ENCODE measurements at places on chromosomes 4 and X.

- peak; percentile 62 for ATAC-seq
Measured at GRCh38 chr4:3703677-3704521, 62.3 kb upstream of the ADRA2C start.

- no peak for ATAC-seq
Measured at GRCh38 chrX:71365356-71365874, 742 bp upstream of the TAF1 start.

DNA sequence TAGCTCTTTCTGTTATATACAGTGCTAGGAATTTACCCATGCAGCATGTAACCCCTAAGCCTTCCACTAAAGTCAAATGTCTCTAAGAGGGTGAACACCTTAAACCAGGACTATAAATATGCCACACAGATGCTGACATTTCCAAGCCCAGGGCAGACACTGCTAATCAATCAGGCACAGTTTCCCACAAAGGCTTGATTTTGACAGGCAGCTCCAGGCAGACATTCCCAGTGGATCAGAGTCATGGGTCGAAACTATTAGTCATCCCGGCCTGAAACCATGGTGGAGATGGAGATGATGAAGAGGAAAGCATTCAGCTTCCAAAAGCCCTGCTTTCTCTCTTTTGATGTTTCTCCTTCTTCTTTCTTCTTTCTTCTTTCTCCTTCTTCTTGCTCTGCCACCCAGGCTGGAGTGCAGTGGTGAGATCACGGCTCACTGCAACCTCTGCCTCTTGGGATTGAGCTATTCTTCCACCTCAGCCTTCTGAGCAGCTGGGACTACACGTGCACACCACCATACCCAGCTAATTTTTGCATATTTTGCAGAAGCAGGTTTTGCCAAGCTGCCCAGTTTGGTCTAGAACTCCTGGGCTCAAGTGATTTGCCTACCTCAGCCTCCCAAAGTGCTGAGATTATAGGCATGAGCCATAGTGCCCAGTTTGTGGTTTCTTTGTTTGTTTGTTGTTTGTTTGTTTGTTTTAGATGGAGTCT lies 21.0 kb upstream of the SORCS2 start:
- ATAC-seq: peak; percentile 54

- no peak for ATAC-seq
Measured at GRCh38 chr4:16812041-16812440, 86.4 kb downstream of the LDB2 start.

DNA sequence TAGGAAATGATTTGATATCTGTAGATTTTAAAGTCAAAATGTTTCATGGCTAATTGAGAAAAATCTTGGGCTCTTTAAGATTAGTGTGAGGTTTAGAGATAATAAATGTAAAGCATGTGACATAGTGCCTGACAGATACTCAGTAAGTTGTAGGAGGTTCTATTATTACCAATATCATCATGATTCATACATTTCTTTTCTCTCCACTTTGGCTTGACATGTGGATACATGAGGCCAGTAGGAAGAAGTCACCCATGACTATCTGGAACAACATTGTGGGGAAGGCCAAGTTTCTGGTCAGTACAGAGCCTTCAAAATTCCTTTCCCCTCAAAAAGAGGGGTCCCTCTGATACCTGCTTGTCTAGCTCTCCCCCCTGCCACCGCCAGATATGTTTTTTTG lies 91.2 kb upstream of the SORBS2 start:
- no peak for ATAC-seq

- ATAC-seq: no peak
Measured at GRCh38 chrX:68579810-68580209, 67.7 kb upstream of the STARD8 start.

- no peak for ATAC-seq
Measured at GRCh38 chr4:73734530-73735001, 5.8 kb upstream of the CXCL8 start.

- no peak for ATAC-seq
Measured at GRCh38 chrX:123698979-123699520, 33.8 kb downstream of the THOC2 start.

- peak; percentile 93 for ATAC-seq
Measured at GRCh38 chr4:74874753-74875367, 58.1 kb upstream of the PARM1 start.

- ATAC-seq: no peak
Measured at GRCh38 chr4:33890841-33891240, 2353.5 kb downstream of the ARAP2 start.

DNA sequence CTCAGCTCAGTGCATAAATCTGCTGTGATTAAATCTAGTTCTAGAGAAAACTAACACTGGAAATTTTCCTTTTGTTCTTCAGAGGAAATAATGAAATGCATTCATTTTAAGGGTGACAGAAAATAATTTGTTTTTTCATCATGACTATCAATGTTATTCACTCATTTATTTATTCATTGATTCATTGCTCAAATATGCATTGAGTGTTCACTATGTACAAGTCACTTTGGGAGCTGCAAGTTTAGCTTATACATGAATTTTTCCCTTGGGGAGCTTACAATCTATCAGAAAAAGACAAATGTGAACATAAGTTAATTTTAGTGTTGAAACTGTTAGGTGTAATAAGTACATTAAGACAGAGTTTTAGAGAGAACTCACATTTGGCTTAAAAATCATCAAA lies 897.8 kb downstream of the CENPC start:
- peak; percentile 36 for ATAC-seq

DNA sequence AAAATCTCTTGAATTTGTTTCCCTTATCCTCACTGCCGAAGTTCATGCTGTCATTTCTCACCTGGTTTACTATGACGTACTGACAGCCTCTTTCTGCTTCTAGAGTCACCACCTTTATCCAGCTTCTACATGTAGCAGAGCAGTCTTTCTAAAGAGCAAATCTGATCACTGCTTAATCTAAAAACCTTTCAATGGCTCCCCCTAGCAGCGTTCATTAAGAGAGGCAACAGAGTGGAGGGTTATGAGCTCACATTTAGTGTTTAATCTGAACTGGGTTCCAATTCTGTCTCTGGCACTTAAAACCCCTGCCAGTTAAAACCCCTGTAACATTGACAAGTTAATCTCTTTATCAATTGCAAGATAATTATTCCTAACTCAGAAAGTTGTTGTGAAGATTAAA lies 4.4 kb downstream of the RBPJ start:
- no peak for ATAC-seq

DNA sequence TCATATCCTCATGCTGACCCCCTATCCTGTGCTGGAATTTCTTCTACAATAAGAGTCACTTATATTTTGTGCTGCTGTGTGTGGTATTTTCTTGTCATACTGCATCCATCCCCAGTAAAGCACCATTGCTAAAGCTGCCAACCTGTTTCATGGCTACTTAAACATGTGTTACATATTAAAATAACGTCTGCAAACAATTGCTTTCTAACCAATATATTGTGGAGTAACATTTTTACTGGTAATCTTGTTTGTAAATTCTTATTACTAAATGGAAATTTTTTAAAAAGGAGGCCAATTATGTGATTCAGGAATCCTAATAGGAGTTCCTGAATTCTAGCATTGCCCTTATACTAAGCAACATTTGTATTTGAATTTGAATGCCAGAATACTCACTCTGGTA lies 160.3 kb upstream of the VEGFC start:
- no peak for ATAC-seq

DNA sequence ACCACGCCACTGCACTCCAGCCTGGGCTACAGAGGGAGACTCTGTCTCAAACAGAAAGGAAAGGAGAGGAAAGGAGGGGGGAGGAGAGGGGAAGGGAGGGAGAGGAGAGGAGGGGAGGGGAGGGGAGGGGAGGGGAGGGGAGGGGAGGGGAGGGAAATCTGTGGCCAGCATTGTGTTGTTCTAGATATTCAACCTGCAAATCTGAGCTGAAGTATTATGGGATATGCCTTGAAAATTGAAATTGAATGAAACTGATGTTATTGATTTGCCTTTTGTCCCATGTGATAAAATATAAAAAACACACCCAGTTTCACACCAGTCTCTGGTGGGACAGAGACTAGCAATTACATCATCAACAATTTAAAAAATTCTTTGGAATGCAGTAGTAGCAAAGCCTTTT lies 1.5 kb downstream of the SMIM31 start:
- no peak for ATAC-seq

DNA sequence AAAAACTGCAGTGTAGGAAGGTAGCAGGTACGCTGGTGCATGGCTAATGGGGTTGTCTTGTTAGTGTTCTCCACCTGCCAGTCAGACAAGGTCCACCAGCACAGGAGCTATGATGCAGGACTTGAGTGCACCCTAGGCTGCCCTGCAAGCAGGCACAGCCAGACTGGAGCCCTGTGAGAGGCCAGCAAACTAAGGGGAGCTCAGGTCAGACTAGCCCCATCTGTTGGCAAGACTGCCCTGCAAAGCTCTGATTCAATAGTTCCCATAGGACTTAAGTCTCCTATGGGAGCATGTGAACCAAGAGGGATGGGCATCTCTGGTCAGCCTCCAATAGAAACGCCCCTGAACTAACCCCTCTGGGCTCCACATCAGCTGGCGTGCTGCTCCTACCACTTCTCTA lies 1307.3 kb downstream of the C4orf33 start:
- ATAC-seq: no peak

DNA sequence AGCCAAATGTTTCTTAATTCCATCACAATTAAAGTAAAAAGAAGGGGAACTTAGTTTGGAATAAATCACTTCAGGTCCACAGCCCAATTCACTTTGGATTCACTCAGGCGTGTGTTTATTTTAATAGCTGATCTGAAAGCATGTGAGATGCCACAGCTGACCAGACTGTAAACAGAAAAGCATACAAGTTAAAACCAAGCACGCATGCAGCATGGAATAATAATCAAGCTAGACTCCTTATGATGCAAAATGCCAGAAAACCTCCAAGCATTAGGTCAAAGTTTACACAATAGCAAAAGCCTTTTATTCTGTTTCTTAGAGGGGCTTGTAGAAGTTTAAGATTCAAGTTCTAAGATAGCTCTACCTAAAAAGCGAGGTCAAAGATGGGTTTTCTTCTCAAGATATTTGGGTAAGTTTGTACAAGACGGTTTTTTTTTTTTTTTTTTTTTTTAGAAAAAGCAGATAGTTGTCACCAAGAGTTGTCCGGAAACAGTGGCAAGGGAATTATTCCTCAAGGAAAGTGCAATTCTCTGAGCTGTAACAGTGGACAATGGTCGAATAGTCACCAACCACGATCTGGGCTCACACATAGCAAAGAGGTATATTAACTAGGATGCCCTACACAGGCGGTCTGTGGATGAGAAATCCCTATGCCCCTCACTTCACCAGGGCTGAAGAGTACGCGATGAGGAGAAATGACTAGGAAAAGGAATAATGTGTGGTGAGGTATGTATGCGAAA lies 763 bp upstream of the PRRG1 start:
- ATAC-seq: peak; percentile 35

GRCh38 chrX:29902004-29902403 lies 313.4 kb upstream of the MAGEB2 start:
- ATAC-seq: no peak

- ATAC-seq: peak; percentile 33
Measured at GRCh38 chr4:7985891-7986441, 46.3 kb upstream of the AFAP1 start.

DNA sequence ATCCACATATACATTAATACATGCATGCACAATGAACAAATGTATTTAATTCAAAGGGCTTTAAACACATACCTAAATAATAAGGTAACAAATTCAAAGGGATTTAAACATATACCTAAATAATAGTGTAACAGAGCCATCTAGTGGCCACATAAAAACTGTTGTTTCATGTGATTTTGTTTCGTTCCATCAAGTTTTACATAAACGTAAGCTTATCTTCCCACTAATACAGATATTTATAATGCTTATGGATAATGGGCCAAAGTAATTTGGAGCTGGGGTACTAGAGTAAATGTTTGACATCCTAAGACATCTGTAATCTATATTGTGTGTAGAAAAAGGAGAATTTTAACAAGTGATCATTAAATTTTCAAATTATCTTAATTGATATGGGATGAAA lies 82.3 kb downstream of the PRSS12 start:
- ATAC-seq: no peak

- no peak for ATAC-seq
Measured at GRCh38 chrX:99602107-99602506, 808.0 kb downstream of the PCDH19 start.

DNA sequence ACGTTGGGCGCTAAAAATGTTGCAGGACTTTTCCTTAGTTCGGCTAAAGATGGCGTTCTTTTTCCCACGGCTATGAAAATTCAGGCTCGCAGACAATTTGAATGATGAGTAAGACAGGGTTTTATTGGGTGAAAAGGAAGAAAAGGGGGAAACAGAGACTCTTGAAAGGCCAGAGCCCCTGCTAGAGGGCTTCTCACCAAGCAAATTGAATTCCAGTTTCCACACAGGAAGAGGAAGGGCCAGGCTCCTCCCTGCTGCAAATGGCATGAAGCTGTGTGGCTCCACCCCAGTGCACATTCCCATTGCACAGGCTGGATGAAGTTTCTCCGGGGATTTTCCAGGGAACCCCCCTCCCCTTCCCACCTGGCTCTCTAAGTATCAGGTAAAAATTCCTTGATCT lies 210.9 kb downstream of the KLHL4 start:
- no peak for ATAC-seq

- ATAC-seq: no peak
Measured at GRCh38 chr4:6910960-6911874, 1.6 kb downstream of the TBC1D14 start.

DNA sequence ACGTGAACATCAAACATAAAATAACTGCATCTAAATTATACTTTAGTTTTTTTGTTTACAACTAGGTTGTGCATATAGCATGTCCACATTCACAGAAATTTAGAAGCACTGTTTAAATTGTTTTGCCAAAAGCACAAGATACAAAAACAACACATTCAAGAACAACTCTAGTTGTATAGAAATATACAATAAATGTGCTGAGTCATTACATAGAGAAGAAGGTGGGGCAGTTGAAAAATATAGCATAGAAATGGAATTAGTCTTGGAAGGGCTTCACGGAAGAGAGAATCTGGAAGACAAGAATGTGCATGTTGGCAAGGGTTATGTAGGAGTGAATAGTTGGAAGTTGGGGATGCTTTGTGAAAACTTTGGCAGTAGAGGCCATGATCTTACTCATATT lies 239.0 kb upstream of the GLRA2 start:
- ATAC-seq: no peak

DNA sequence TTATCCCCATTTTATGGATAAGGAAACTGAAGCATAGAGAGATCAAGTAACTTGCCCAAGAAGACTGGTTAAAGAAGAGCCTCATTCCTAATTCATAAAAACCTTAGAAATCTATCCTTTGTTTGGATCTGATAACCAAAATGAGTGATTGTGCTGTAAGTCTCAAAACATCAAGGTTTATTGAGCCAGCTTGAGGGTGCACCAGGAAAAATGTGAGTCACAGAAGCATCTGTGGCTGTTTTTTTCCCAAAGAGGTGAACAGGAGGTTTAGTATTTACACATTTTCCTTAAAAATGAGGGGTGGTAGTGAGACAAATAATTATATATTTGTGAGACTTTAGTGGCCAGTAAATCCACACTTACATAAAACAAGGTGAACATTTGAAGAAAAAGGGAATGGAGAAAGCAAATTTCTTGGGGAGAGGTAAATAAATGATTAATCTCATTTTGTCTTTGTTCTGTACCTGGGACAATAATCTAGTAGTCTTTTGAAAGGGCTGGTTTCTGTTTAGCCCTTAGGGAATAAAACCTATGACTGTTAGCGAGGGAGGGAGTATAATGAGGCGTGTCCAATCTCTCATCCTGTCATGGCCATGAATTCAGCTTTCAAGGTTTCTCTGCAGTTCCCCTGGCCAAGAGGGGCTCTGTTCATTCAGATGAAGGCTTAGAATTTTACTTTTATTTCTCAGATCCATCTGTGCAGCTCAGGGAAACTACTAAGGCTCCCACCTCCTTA lies 12.2 kb upstream of the FMR1 start:
- no peak for ATAC-seq
